ENCODE measurements at places on chromosomes 5 and 9.

DNA sequence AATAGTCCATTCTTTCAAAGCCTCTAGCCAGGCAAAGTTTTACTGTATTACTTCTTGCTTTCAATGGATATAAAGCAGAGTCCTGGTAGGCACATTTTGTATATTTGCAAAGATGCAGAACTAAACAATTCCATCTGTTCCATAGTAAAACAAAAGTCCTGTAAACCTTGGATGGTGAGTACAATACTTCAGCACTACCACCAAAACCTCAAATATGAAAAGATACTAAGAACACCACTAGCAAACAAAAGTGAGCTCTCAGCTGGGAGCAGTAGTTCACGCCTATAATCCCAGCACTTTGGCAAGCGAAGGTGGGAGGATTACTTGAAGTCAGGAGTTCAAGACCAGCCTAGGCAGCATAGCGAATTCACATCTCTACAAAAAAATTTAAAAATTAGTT is 195.0 kb downstream of the MSX2 start:
- no peak for DNase-seq

DNA sequence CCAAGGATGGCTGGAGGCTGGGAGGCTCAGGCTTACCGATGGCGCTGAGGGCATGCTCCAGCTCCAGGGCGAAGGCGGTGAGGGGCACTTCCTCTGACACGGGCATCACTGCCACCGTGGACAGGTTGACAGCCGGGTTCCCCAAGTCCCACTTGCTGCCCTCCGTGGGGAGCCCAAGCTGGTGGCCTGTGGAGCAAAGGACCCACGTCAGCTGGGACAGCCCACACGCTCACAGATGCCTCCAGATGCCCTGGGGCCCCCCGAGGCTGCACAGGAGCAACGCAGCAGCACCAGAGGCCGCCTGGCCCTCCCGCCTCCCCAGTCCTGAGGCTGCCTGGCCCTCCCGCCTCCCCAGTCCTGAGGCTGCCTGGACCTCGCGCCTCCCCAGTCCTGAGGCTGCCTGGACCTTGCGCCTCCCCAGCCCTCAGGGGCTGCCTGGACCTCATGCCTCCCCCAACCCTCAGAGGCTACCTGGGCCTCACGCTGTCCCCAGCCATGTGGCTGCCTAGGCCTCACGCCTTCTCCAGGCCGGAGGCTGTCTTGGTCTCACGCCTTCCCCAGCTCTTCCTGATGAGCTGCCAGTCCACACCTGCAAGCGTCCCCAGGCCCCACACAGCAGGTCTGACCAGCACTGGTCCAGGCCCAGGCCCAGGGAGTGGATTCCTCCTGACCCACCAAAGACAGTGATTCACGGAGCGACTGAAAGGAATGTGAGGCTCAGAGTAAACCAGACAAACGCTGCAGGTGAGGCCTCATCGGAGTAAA is 25.6 kb upstream of the NSMF start:
- DNase-seq, result no peak

- no peak for DNase-seq
Observed at GRCh38 chr5:98769210-98769958, 4.1 kb upstream of the RGMB start.

DNA sequence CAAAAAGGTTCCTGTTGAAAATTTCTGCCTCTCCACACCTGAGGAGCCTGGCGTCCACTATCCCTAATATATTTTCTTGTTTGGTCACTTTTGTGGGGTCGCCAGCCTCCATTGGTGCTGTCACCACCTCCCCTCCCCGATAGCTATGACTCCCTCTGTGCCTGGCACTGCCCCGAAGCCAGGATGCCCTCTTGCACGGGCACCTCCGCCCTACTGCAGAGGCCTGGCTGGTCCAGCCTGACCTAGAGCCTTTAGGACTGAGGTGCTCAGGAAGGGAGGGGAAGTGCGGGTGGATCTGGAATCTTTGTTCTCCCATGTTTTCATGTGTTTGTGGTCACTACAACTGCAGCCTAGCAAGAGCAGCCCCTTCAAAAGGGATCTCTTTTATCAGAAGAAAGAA is 62.6 kb downstream of the WNK2 start:
- no peak for DNase-seq
